Lower lobe of right lung (tissue), 2 donors: ENCODE measurements at places on chromosomes 11 and 22.

GRCh38 chr11:71929491-71929890, 645 bp downstream of the RNF121 start:
- no peak for DNase-seq

DNA sequence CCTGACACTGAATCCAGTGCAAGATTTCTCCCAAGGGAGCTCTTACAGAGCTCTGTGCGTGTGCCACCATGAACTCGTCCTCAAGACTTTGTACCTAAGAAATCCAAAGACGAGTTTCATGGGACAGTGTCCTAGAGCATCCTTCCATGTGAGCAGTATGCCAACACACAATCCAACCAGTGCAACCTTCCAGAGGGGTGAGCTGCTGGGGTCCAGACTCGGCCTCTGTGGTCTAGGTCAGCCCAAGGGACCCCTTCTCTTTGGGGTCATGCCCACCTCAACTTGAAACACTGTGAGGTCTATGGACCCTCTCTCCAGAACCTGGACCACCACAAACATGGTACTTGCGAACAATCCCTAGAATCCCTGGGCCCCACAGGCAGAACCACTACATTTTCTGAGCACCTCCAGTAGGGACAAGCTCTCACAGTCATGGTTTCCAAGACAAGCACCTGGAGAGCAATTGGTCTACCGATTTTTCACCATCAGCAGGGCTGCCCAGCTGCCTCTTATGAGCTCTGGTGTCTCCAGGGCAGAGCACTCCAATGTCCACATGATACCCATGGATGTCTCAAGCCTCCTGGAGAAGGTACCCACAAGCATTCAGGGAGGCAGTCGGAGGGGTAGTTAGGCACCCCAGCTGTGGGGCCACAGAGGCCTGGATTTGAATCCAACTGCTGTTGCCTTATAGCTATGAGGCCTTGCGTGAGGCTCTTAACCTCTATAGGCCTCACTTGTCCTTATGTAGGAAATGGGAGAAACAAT, 7.7 kb downstream of the CHST1 start:
- DNase-seq, result no peak

DNA sequence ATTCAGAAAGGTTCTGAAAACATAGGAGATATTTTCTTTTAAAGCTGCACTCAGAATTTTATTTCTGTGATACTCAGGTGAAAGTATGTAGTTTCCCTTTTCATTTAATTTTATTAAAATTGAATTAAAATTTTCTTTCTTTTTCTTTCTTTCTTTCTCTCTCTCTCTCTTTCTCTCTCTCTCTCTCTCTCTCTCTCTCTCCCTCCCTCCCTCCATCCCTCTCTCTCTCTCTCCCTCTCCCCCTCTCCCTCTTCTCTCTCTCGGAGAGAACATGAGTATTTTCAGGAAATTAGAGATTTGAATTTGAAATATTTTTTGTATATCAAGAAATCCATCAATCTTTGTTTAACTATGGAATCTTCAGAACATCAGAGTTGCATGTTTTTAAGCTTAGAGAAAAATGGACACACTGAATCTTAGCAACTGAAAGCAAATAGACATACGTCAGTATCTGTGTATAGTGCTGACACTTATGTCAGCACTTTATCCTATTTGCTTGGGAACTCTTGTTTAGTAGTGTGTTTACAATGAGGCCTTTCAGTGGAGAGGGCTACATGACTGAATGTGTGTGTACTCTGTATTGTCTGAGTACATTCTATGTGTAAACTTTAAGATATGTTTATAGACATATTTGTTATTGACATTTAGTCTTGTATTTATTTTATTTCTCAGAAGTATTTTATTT, 44.5 kb downstream of the PDE3B start:
- no peak for DNase-seq

DNA sequence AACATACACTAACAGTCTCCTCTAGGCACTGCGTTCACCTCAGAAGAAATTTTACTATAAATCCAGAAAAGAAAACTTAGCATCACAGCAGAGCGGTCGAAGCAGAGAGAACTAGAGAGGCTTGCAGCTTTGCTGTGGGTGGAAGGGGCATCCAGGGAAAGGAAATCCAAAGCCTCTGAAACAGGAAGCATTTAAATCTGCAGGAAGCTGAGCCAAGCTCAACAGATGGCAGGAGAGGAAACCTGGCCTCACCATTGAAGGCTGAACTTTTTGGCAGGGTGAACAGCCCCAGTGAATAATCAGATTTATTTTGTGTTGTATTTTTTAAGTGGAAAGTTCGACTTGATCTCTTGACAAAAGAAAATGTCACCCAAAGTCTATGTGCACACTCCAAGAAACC, 858.1 kb downstream of the OPCML start:
- DNase-seq, result no peak

- no peak for DNase-seq
Measured at GRCh38 chr11:89443361-89444322, 47.5 kb downstream of the NOX4 start.

DNA sequence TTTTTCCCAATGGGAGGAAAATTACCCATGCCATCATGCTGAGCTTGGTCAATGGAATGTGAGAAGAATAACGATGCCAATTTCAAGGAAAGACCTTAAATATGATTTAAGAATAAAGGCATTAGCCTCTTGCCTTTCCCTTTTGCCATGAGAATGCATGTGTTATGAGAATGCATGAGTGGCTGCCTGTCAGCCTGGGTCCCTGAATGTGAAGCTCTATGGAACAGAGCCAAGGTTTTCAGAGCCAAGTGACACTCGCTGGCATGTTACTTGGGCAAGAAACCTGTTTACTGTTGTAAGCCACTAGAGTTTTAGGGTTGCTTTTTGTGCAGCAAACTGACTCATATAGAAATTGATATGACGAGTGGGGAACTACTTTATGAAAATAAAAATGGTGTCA, 75.7 kb downstream of the JRKL start:
- no peak for DNase-seq

GRCh38 chr11:102186551-102187191, 76.4 kb downstream of the YAP1 start:
- no peak for DNase-seq

DNA sequence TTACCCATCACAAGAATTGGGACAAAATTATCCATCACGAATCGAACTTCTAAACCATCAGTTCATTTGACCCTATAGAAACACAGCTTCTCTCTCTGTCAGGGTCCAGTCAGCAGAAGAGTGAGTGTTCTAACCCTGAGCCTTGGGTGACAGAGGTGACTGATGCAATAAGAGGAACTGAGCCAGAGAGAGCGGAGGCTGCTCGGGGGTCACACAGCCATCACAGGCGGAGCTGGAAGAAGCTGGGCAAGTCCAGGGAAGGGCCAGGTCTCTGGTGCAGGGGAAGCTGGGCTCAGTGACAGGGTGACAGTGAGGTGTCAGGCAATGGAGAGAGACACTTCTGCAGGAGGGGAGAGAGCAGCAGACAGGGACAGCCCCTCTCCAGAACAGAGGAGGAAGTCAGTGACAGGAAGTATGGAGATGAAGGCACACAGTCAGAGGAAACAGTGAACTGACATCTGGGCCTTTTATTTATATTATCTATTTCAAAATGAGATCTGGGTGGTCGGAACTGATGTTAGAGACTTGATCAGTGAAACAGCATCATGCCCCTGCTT, 184.0 kb upstream of the TBCEL start:
- no peak for DNase-seq

GRCh38 chr11:72471005-72471898, 36.9 kb upstream of the CLPB start:
- DNase-seq, result peak; percentile 72

- no peak for DNase-seq
Measured at GRCh38 chr11:126914941-126915340, 85.6 kb downstream of the KIRREL3 start.

- no peak for DNase-seq
Measured at GRCh38 chr22:45422237-45422983, 8.9 kb downstream of the RIBC2 start.

- DNase-seq, result peak; percentile 49
Measured at GRCh38 chr11:96012086-96012824, 88.3 kb upstream of the MTMR2 start.

- DNase-seq, result no peak
Measured at GRCh38 chr11:66291706-66292542, at the start of gene TMEM151A. Gene TMEM151A (plus strand): TSS chr11:66291894. CDS start chr11:66292014, 120 bp downstream.
